ENCODE measurements at places on chromosomes 4 and X.

- DNase-seq = no peak
Measured at GRCh38 chr4:36326476-36327029, 45.1 kb downstream of the DTHD1 start.

- no peak for DNase-seq
Measured at GRCh38 chr4:18127030-18127429, 105.5 kb upstream of the LCORL start.

DNA sequence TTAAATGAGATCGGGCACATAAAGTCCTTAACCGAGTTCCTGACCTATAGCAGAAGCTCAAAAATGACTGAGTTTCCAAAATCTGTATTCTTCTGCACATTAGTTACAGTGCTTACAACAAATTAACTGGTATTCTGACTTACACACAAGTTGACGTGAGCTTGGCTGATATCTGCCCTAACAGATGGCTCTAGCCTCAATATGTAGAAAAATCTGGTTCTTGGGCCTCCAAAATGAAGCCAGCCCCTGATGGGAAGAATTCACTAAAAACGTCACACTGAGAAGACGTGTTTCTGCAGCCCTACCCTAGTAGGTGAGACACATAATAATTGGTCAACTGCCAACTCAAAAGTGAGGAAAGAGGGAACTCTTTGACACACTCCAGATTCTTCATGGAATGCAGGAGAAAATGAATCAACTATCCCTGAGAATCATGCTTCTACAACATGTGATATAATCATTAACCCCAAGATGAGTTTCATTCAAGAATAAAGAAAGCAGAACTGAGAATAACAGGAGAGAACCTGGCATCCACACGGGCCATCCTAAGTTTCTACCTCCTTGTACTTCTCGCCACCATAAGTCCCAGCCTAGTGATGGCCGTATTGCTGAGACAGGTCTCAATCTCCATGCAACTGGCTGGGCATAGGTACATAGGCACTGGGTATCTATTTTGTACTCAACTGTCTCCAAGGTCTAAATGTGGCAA, 8.2 kb downstream of the STX18 start:
- no peak for DNase-seq

- no peak for DNase-seq
Measured at GRCh38 chrX:10847333-10847732, 226.9 kb upstream of the MID1 start.

GRCh38 chr4:54499308-54500074, 158.3 kb upstream of the KIT start:
- DNase-seq = no peak
